Caudate nucleus (tissue), 63 donors: ENCODE measurements at places on chromosomes 7 and 10.

GRCh38 chr10:87715552-87716347 is 56.1 kb downstream of the PAPSS2 start:
- no peak for DNase-seq

- DNase-seq: no peak
Measured at GRCh38 chr7:57256637-57257375, 124.6 kb upstream of the ZNF479 start.

DNA sequence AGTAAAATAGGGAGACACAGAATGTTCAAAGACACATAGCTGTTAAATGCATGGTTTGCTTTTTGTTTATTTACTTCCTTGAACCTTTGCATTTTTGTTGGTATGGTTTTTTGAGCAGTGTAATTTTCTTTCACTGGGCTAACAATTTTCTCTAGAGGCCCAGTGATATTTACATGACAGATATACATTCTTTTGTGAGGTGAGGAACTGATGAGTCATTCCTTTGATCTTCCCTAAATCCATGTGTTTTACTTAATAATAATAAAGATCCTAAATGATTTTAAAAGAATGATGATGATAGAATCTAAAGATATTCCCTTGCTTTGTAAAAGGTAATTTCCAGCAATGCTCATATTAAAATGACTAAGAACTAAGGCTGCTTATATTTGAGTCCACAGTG is 188.5 kb upstream of the ANK3 start:
- DNase-seq: no peak

- no peak for DNase-seq
Measured at GRCh38 chr7:20114468-20114867, 102.7 kb downstream of the MACC1 start.

DNA sequence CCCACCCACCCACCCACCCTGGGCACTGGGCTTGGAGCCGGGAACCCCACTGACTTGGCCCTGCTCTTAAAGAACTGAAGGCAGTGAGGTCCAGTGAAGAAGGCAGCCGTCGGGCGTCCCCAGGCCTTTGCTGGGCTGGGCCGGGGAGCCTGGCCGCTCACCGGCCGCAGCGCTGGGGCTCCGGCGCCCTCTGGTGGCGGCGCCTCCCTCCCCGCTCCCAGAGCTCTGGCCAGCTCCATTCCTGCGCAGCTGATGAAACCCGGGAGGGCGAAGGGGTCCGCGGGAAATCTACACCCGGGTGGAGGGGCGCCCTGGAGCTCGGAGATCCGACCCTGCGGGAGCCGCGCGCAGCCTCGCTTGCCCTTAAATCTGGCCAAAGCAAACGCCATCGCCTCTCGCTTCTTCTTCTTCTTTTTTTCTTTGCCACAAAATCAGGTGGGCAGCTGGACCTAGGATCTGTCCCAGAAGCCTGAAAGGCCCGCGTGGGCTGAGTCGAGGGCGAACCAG is 1.7 kb upstream of the CXCL12 start:
- DNase-seq: no peak

DNA sequence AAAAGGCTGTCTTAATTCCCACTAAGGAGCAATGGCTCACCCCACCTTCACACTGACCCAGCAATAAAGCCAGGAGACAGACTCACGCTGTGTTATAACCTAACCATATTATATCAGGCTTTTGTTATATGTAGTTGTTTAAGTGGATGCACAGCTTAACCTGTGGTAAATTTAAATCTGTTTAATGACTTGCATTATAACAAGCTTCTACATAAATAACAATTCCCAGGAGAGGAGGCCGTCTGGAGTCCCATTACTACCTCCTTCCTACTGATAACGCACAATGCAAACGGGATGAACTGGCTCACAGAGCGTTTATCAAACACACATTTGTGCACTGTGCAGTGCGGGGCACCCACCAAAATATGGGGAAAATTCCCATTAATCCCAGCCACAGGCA is 102.1 kb upstream of the MGMT start:
- DNase-seq: no peak

- DNase-seq: no peak
Measured at GRCh38 chr7:25779002-25779546, 372.9 kb upstream of the NFE2L3 start.

DNA sequence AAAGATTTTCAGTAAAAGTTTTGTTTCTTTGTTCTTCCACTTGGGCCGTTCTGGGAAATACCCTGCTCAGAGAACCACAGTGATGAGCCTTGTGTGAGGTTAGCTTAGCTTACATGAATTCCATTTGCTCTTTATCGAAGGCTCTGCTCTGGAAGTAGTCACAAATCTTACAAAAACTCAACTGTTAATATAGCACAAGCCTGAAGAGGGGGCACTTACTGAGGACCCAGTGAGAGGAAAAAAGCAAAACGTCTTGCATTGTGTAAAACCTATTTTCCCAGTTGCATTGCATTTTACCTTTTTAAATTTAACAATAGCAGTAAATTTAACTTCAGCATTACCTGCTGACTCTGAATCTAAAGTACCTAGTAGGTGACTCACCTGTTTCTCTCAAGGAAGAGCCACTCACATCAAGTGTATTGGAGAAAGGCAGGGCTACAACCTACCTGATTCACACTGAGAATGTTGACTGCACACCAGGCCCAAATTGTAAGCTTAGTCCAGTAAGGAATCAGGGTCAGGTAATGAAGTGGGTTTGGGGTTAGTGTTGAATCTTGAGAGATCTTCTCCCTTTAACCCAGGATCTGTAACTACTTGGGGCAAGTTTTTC is 42.3 kb downstream of the PPP1R17 start:
- no peak for DNase-seq

- DNase-seq: no peak
Measured at GRCh38 chr10:26939290-26939961, 78.7 kb upstream of the ABI1 start.

GRCh38 chr10:128221117-128221516 is 94.9 kb upstream of the MKI67 start:
- DNase-seq: no peak

DNA sequence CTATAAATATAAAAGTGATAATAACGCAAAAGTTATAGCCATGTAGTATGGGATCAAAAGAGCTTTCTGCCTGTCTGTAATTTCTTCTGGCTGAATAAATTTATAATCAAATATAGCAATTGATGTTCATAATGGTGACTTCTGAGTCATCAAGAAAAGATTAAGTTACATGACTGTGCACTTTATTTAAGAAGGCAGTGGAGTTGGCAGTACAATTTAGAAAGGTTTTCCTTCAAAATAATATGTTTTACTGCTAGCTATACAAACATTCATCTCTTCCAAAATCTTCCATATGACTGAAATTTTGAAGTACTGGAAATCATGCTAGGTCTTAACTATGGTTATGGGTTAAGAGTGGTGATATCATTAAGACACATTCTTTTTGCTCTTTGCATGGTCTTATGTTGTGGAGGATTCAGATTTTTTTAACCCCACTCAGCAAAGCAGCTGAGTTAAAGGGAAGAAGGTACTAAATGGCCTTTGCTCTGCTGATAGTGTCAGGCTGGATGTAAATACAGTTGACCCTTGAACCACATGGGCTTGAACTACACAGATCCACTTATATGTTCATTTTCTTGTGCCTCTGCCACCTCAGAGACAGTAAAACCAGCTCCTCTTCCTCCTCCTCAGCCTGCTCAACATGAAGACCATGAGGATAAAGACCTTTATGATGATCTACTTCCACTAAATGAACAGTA is 323.6 kb downstream of the BBS9 start:
- DNase-seq: no peak

- DNase-seq: no peak
Measured at GRCh38 chr7:74097937-74098614, 14.5 kb downstream of the LIMK1 start.

- no peak for DNase-seq
Measured at GRCh38 chr10:123472606-123473005, 193.5 kb upstream of the GPR26 start.

GRCh38 chr10:130043491-130043890 is 67.1 kb downstream of the C10orf143 start:
- DNase-seq: no peak
